MV-4-11 (cell line): ENCODE measurements at places on chromosomes 6 and 20.

DNA sequence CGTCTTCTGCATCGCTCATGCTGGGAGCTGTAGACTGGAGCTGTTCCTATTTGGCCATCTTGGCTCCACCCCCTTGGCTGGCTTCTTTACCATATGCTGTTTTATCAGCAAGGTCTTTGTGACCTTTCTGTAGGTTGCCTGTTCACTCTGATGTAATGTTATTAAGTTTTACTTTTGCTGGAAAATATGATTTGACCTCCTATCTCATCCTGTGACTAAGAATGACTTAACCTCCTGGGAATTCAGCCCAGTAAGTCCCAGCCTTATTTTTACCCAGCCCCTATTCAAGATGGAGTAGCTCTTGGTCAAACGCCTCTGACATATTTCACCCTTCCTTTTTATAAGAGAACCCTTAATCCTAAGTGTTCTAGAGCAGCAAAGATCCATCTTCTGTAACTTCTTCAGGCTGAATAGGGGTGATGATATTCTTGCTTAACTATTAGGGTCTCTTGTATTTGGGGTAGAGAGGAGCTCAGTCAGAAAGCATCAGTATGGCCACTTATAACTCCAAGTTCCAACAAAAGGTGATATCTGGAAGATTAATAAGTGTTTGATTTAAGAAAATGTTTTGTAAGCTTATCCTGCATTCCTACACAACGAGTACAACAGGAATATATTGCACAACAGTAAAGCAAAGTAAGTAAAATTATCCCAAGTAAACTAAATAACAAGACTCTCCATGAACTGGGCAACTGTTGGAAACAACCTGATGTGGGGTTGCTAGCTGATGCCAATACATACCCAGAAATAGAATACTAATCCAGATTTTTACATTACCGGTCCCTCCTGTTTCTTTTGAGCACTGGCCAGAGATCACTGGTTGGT, 23.1 kb upstream of the HMGN3 start:
- DNase-seq: no peak

- DNase-seq: no peak
These were observed 400.1 kb downstream of the CDH4 start for GRCh38 chr20:61652146-61652545.

DNA sequence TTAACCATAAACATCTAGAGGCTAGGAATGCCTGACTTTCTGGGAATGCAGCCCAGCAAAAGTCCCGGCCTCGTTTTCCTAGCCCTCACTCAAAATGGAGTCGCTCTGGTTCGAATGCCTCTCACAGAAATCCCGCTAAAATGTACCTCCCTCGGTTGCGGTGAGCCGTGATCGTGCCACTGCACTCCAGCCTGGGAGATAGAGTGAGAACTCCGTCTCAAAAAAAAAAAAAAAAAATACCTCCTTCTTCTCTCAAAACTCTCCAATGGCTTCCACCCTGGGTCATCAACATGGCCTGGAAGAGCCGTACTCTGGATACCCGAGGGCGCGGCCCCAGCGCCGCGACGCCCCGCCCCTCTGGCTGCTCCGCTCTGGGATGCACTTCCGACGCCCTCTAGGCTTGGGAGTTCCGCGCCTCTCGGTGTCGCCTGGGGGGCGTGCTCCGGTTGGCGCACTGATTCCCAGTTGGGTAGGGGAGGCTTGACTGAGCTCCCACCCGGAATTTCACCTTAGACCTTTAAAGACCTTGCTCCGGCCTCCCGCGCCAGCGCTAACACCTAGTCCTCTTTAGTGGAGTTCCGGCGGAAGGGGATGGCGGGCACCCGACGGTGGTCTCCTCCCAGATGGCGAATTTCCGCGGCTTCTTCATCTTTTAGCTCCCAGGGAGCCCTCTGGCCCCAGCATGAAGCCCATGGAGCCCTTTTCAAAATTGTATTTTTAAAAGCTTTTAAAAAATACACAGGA, 12.3 kb downstream of the HMGN4 start:
- peak; percentile 27 for DNase-seq

GRCh38 chr6:110990840-110991576, 9.2 kb downstream of the RPF2 start:
- no peak for DNase-seq

DNA sequence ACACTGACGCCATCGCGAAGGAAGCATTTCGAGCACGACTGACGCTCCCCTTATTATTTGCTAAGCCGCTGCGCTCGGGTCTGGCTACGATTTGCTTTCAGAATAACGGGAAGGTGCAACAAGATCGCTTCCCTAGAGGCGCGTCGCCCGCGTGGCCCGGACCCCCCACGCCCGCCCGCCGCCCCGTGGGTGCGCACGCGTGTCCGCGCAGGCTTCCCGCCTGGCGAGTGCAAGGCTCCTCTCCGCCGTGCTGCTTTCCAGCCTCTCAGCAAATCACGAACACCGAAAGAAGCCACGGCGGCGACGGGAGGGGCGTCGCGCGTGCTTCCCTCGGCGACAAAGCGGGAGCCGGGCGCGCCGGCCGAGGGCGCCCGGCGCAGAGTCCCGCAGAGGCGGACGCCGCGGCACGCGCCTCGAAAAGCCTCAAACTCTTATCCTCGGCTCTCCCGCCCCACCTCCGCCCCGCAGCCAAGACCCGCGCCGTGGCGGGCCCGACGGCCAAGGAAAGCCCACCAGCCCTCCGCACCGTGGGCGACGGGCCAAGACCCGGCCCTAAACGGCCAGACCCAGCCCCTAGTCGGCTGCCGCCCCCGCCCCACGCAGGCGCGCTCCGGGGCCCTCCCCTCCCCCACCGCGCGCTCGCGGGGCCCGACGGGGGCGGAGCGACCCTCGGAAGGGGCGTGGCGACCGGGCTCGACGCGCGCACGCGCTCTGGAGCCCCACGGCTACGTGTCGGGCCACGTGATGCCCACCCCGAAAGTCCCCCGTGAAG, 987 bp upstream of the QKI start:
- peak; percentile 82 for DNase-seq

GRCh38 chr6:39979461-39980328, 45.4 kb upstream of the MOCS1 start:
- no peak for DNase-seq

DNA sequence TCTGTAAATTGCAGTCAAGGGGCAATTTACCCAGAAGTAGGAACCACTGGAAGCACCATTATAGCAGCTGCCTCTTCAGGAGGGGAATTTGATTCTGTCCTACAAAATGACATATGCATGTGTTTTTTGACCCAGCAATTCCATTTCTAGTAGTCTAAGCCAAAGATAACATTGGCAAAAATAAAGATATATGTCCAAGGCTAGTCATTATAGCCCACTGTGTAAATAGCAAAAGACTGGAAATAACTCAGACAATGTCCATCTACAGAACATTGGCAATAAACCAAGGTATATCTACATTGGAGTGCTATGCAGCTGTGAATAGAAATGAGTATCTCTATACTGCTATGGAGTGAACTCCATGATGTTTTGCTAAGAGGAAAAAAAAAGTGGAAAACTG, 12.5 kb upstream of the PANK2 start:
- DNase-seq: no peak

- no peak for DNase-seq
These were observed 119.1 kb downstream of the TENT5A start for GRCh38 chr6:81633391-81633790.

DNA sequence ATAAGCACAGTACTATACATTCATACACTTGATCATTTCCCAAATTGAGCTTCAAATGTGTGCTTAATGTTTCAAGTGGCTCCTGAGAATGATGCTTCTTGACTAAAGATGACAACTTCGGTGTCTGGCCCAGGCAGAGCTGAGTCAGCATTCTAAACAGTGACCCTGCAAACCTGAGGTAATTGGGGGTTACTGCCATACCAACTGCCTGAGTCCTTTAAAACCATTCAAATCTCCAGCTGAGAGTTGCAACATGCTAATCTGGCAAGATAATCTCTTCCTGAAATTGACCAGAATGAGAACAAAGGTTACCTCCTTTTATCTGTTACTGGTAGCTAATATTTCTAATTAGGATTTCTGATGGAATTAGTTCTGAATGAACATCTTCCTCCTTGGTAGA, 8.2 kb downstream of the BACH2 start:
- peak; percentile 19 for DNase-seq

GRCh38 chr6:118776607-118777549, 117.1 kb upstream of the ASF1A start:
- DNase-seq: peak; percentile 63

- DNase-seq: peak; percentile 19
These were observed 30.4 kb upstream of the TRERF1 start for GRCh38 chr6:42482174-42482573.

GRCh38 chr6:22613051-22613450, 43.7 kb downstream of the HDGFL1 start:
- DNase-seq: no peak
